ENCODE measurements at places on chromosomes 1 and 21. TPM values are rescaled to one million over a fixed set of nuclear protein-coding genes. Genes with fewer than 3 reads are reported as not detected.

The VPS26C gene
- total RNA-seq = 44.8 TPM

The IRF6 gene
- 2.1 TPM for total RNA-seq

The FASLG gene
- total RNA-seq = not detected

The MMEL1 gene
- total RNA-seq = 4.6 TPM

The SORT1 gene
- total RNA-seq = 73.8 TPM

The CA14 gene
- 1.8 TPM for total RNA-seq

The RIPPLY3 gene
- 0.23 TPM for total RNA-seq

The CD58 gene
- total RNA-seq = 12.9 TPM

The TRIM58 gene
- 8.3 TPM for total RNA-seq

The RGS21 gene
- not detected for total RNA-seq

The FMO2 gene
- total RNA-seq = 1.2 TPM

The NHLH1 gene
- total RNA-seq = 0.23 TPM

The LRRIQ3 gene
- total RNA-seq = 2.5 TPM

The HECTD3 gene
- total RNA-seq = 13.1 TPM

The TBX19 gene
- 0.69 TPM for total RNA-seq

The OR6N1 gene
- not detected for total RNA-seq

The CACHD1 gene
- 45.9 TPM for total RNA-seq

The SPRR2B gene
- total RNA-seq = not detected

The THEM4 gene
- total RNA-seq = 9.9 TPM

The TNNI3K gene
- 7.2 TPM for total RNA-seq

The PGLYRP4 gene
- total RNA-seq = not detected

The CELA2A gene
- total RNA-seq = not detected

The OR11L1 gene
- not detected for total RNA-seq

The DPT gene
- not detected for total RNA-seq

The NBPF10 gene
- total RNA-seq = 0.92 TPM

The ITGB2 gene
- total RNA-seq = 15.0 TPM

The CSMD2 gene
- total RNA-seq = 31.8 TPM

The RAB3B gene
- 81.2 TPM for total RNA-seq

The CXADR gene
- 370 TPM for total RNA-seq

The EPHA8 gene
- total RNA-seq = 10.4 TPM

The PGLYRP3 gene
- total RNA-seq = not detected

The CDC7 gene
- 21.5 TPM for total RNA-seq

The LAMC1 gene
- total RNA-seq = 35.5 TPM

The LCA5L gene
- 1.2 TPM for total RNA-seq

The NTNG1 gene
- 129 TPM for total RNA-seq

The RORC gene
- total RNA-seq = 0.23 TPM

The LCE3D gene
- not detected for total RNA-seq

The SPRR2E gene
- total RNA-seq = not detected

The NCAM2 gene
- total RNA-seq = 162 TPM

The SPRR3 gene
- not detected for total RNA-seq

Measured in diencephalon (tissue), 1 donor.